Effector memory CD4-positive, alpha-beta T cell (primary cell): ENCODE measurements at places on chromosomes 3 and 15.

- H3K36me3 ChIP-seq: peaks cover 4% of the 10 kb centered on the region
- no peak for DNase-seq
- H3K27me3 ChIP-seq: no peaks in the 10 kb centered on the region
- H3K4me1 ChIP-seq: peaks cover 18% of the 10 kb centered on the region
- peak overlapping the region; percentile 98 for H3K27ac ChIP-seq
- peak overlapping the region; percentile 37 for H3K4me3 ChIP-seq
Observed at GRCh38 chr15:74613953-74614743, 1.5 kb upstream of the CLK3 start.

- H3K27me3 ChIP-seq: no peaks in the 10 kb centered on the region
- H3K4me1 ChIP-seq: no peaks in the 10 kb centered on the region
- no peak for DNase-seq
- H3K27ac ChIP-seq: no peak overlapping the region
- H3K36me3 ChIP-seq: no peaks in the 10 kb centered on the region
Observed at GRCh38 chr3:49523756-49524747, 30.2 kb upstream of the BSN start.

DNA sequence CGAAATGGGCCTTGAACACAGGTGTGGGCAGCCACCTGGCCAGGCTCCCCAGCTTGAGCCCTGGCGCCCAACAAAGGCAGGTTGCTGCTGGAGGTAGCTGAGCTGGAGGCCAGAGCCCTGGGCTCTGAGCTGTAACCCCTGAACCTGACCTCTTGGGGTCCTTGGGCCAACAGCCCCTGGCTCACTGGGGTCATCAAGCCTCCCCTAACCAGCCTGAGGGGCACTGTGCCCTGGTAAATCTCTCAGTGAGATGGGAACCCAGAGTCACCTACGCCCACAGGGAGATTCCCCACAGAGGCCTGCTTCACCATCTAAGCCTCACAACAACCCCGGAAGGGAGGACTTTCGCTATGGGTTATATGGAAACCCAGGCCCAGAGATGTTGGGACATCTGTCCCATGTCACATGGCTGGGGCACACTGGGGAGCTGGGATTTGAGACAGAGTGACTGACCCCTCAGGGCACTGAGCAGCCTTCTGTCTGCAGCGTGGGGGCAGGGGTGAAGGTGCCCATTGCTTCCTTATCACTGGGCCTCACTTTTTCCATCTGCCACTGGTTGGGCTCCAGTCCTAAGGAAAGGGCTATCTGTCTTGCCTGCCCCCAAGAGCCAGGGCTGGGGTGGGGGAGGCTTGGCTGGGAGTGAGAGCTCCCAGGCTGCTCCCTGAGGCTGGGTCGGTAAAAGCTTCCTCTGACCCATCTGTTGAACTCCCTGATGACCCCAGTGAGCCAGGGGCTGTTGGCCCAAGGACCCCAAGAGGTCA is 59.1 kb downstream of the IQSEC1 start:
- peaks cover 74% of the 10 kb centered on the region for H3K4me1 ChIP-seq
- H3K27me3 ChIP-seq: no peaks in the 10 kb centered on the region
- H3K27ac ChIP-seq: peak overlapping the region; percentile 95
- H3K36me3 ChIP-seq: no peaks in the 10 kb centered on the region
- H3K4me3 ChIP-seq: peak overlapping the region; percentile 62

- no peak for DNase-seq
- no peaks in the 10 kb centered on the region for H3K4me1 ChIP-seq
- H3K4me3 ChIP-seq: no peak overlapping the region
- no peaks in the 10 kb centered on the region for H3K36me3 ChIP-seq
- H3K27me3 ChIP-seq: no peaks in the 10 kb centered on the region
- H3K27ac ChIP-seq: no peak overlapping the region
Observed at GRCh38 chr15:84702961-84703482, 12.9 kb downstream of the SEC11A start.

GRCh38 chr3:38739396-38739689 is 76.7 kb downstream of the SCN10A start:
- no peak for DNase-seq
- H3K4me3 ChIP-seq: no peak overlapping the region
- no peaks in the 10 kb centered on the region for H3K27me3 ChIP-seq
- H3K27ac ChIP-seq: no peak overlapping the region
- no peaks in the 10 kb centered on the region for H3K4me1 ChIP-seq

DNA sequence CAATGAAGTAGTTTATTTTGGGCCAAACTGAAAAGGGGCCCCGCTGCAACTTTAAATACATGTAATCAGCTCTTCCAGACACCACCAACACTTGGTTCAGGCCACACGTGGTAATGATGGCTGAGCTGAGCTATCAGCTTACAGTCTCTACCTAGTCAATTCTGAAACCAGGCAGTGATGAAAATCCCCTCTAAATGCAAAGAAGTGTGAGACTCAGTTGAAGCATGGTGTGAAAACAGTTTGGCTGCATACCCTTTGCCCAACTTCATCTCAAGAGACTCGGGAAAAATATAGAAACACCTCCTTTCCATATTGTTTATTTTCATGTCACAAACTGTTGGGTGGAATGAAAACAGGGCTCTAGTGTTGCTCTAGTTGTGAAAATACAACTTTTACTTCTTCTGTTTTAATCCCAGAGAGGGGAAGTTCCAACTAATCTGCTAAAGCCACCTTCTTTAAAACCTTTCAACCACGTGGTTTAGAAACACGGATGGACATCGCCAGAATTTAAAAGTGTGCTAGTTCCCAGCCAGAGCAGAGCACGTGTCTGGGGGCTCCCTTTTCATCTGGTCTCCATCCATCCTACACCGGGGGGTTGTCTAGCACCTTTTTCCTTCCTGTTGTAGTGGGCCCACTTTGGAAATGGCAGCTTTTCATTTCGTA is 229.1 kb downstream of the EPHB1 start:
- H3K4me1 ChIP-seq: no peaks in the 10 kb centered on the region
- H3K4me3 ChIP-seq: no peak overlapping the region
- H3K27me3 ChIP-seq: no peaks in the 10 kb centered on the region
- no peaks in the 10 kb centered on the region for H3K36me3 ChIP-seq
- no peak for DNase-seq

GRCh38 chr3:43248185-43248583 is 38.2 kb upstream of the SNRK start:
- H3K27ac ChIP-seq: no peak overlapping the region
- H3K27me3 ChIP-seq: no peaks in the 10 kb centered on the region
- no peak for DNase-seq
- H3K4me1 ChIP-seq: peaks cover 15% of the 10 kb centered on the region
- H3K36me3 ChIP-seq: no peaks in the 10 kb centered on the region

GRCh38 chr3:14439501-14440167 is 37.2 kb downstream of the SLC6A6 start:
- H3K4me1 ChIP-seq: peaks cover 9% of the 10 kb centered on the region
- no peak overlapping the region for H3K4me3 ChIP-seq
- H3K36me3 ChIP-seq: peaks cover 10% of the 10 kb centered on the region
- no peak for DNase-seq
- no peak overlapping the region for H3K27ac ChIP-seq

- peaks cover 3% of the 10 kb centered on the region for H3K4me1 ChIP-seq
- H3K27ac ChIP-seq: no peak overlapping the region
- H3K36me3 ChIP-seq: no peaks in the 10 kb centered on the region
- no peak for DNase-seq
- H3K27me3 ChIP-seq: peaks cover 2% of the 10 kb centered on the region
Observed at GRCh38 chr3:115685097-115685496, 61.8 kb downstream of the GAP43 start.

GRCh38 chr3:151265866-151266265 is 12.5 kb downstream of the P2RY14 start:
- H3K4me1 ChIP-seq: peaks cover 4% of the 10 kb centered on the region
- H3K27ac ChIP-seq: no peak overlapping the region
- DNase-seq: no peak
- no peak overlapping the region for H3K4me3 ChIP-seq

DNA sequence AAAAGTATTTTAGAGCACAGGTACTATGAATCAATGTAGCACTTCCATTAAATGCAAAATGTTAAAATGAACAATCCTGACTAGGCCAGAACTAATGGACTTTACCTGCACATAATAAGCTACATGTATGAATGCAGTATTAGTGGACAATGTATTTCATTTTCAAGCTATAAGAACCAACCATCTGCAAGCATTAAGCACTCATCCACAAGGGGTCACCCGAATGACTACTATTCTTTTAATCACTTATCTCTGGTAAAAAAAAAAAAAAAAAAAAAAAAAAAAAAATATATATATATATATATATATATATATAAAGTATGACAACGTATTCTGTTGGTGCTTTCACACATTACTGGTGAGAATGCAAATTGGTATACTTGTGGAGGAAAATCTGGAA is 7.2 kb downstream of the HERC1 start:
- H3K4me3 ChIP-seq: no peak overlapping the region
- peaks cover 20% of the 10 kb centered on the region for H3K4me1 ChIP-seq

DNA sequence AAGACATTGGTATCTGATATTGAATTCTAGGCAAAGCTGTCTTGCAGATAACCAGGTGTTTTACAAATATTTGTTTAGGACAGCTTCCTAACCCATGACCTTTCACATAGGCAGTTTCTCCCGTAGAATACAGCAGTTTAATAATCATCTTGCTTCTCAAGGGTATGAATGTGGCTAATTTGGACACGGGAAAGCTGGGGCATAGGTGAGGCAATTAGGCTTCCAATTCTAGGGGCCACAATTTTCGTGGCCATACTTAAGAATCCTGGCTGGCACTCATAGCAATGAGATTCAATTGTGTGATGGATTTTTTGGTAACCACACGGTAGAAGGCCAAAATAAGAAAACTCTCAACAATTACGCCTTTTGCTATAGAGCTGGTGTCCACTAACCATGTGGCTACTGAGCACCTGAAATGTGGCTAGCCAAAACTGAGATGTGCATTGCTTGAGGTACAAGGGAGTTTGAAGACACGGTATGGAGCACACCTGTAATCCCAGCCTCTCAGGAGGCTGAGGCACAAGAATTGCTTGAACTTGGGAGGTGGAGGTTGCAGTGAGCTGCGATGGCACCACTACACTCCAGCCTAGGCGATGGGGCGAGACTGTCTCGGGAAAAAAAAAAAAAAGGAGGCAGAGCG is 34.4 kb downstream of the TFRC start:
- peaks cover 39% of the 10 kb centered on the region for H3K36me3 ChIP-seq
- H3K4me3 ChIP-seq: no peak overlapping the region
- DNase-seq: no peak
- H3K27ac ChIP-seq: no peak overlapping the region

- H3K4me1 ChIP-seq: peaks cover 8% of the 10 kb centered on the region
- no peaks in the 10 kb centered on the region for H3K36me3 ChIP-seq
- DNase-seq: no peak
- H3K4me3 ChIP-seq: no peak overlapping the region
- no peak overlapping the region for H3K27ac ChIP-seq
- peaks cover 5% of the 10 kb centered on the region for H3K27me3 ChIP-seq
Observed at GRCh38 chr15:57307527-57308169, 68.7 kb upstream of the CGNL1 start.

DNA sequence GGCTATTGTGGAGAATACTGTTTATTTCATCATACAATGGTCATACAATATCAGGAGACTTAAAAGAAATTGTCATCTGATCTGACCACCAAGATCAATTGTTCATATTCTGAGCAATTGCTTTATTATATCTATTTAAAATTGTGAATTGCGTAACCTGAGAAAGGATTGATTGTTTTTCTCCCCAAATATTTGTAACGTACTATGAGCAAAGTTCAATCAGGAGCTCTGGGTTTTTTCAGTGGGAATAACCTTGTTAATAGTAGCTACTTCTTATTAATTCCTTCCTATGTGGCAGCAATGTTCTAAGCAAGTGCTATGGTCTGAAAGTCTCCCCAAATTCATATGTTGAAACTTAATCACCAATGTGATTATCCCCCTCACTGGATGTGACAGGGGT is 323.1 kb downstream of the ZPLD1 start:
- no peaks in the 10 kb centered on the region for H3K27me3 ChIP-seq
- no peak for DNase-seq
- no peaks in the 10 kb centered on the region for H3K4me1 ChIP-seq

DNA sequence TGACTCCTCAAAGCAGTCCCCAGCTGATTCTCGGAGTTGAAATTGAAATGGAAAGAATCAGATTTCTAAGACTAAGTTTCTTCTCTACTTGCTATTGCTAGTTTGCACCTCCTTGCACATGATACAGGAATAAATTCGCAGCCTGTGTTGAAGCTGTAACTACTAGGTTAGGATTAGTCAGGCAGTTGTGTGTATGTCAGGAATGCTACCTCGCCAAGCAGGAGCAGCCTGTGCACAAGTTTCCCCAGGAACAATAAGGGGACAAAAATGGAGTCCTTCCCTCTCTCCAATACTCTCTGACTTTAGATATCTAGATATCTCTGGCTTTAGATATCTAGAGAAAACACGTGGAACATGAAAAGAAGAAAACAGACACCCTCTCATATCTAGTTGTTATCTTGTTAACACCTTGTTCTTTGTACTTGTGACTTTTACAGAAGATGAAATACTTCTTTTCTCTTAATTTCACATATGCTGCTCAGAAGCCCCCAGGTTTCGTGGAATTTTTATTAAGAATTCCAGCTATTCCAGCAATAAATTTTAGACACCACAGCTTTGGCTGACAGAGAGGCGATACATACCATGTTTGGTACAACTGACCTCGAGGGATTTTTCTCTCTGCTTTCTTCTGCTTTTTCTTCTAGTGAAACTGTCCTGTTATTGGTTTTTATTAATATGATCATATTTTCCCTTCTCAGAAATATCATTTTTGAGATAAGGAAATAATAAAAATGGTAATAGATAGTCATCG is 56.1 kb upstream of the CMSS1 start:
- no peaks in the 10 kb centered on the region for H3K4me1 ChIP-seq
- H3K36me3 ChIP-seq: no peaks in the 10 kb centered on the region
- DNase-seq: no peak
- no peaks in the 10 kb centered on the region for H3K27me3 ChIP-seq
- no peak overlapping the region for H3K4me3 ChIP-seq

DNA sequence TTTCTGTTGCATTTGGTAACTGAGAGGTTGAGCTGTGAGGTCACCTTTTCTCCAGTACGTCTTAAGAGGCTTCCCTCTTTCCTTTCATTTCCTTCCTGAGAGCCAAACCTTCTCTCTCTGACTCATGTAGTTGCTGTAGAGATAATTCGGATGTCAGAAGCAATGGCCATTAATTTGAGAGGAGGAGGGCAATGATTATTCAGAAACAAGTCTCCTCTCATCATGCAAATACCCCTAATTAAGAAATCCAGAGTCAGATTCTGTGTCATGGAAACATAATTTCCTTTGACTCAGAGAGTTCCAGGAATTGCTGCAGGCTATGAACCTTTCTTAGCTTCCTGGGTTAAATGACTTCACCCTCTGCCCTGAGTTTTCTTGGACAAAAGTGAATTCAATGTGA is 59.0 kb upstream of the GSK3B start:
- H3K27ac ChIP-seq: no peak overlapping the region
- DNase-seq: no peak
- H3K4me1 ChIP-seq: no peaks in the 10 kb centered on the region
- no peaks in the 10 kb centered on the region for H3K36me3 ChIP-seq
- no peaks in the 10 kb centered on the region for H3K27me3 ChIP-seq

DNA sequence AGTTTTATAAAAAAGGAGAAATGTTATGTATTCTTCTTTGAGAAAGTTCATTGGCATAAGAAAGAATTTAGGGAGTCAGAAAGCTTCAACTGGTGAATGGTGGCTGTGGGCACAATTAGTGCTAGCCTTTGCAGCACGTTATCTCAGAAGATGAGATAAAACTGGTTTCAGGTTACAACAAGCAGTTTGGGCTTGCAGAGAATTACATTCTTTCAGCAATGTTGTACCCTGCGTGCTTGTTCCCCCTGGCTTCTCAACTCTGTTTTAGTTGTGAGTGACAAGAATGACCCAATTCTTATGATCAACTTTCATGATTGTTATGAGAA is 31.6 kb upstream of the ACP3 start:
- H3K36me3 ChIP-seq: no peaks in the 10 kb centered on the region
- H3K4me1 ChIP-seq: no peaks in the 10 kb centered on the region
- no peaks in the 10 kb centered on the region for H3K27me3 ChIP-seq
